Central memory CD8-positive, alpha-beta T cell (primary cell): ENCODE measurements at places on chromosomes 1 and 21.

DNA sequence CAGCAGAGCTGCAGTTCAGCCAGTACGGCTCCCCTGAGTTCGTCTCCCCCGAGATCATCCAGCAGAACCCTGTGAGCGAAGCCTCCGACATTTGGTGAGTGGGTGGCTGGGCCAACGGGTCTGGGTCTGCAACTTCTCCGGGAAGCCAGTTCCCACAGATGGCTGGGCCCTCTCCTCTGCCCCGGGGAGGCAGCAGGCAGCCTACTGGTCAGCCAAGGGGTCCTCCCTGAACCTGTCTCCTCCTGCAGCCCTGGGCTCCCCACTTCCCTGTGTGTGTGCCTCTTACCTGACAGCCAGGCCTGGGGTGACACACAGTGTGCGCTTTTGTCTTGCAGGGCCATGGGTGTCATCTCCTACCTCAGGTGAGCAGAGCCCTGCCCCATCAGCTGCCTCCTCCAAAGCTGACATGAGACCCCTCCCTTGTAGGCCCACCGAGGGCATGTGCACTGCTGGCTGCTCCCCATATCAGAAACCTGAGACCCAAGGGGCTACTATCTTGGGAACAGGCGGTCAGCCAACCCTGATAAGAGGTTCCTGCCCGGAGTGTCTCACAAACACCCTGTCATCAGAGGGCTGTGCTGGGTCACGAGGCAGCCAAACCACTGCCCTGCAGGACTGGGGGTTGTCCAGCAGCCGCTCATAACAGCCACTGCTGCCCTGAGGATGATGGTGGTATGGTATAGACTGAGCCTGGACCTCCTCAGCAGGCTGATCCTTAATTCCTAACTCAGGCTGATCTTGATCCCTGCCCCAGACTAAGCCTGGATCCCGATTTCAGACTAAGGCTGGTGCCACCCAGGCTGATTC, 37.6 kb downstream of the TRIM11 start:
- no peaks in the 10 kb centered on the region for H3K27me3 ChIP-seq
- no peaks in the 10 kb centered on the region for H3K4me1 ChIP-seq
- no peak overlapping the region for H3K27ac ChIP-seq
- H3K36me3 ChIP-seq = no peaks in the 10 kb centered on the region
- no peak for DNase-seq
- H3K4me3 ChIP-seq = no peak overlapping the region

DNA sequence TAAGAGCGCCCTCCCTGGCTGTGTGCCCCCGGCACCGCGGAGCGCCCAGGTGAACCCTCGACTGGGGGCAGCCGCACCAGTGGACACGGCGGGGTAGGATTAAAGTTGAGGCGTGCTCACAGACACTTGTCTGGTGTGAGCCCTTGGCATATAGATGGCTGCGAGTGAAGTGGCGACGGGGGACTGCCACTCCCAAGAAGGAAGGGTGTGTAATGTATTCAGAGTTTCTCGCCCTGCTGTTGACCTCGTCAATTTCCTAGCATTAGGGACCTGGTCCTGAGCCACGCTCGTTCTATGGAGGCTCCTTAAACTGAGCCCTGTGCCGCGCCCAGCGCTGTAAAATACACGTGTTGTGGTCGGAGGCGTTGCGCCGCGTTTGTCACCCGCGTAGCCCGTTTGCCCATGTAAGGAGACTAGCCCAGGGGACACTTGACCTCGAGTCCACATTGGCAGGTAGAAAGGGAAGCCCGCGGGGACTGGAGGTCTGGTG, 554 bp downstream of the EVA1C start:
- peak overlapping the region; percentile 91 for H3K4me3 ChIP-seq
- DNase-seq = no peak
- peaks cover 14% of the 10 kb centered on the region for H3K36me3 ChIP-seq
- no peaks in the 10 kb centered on the region for H3K27me3 ChIP-seq

DNA sequence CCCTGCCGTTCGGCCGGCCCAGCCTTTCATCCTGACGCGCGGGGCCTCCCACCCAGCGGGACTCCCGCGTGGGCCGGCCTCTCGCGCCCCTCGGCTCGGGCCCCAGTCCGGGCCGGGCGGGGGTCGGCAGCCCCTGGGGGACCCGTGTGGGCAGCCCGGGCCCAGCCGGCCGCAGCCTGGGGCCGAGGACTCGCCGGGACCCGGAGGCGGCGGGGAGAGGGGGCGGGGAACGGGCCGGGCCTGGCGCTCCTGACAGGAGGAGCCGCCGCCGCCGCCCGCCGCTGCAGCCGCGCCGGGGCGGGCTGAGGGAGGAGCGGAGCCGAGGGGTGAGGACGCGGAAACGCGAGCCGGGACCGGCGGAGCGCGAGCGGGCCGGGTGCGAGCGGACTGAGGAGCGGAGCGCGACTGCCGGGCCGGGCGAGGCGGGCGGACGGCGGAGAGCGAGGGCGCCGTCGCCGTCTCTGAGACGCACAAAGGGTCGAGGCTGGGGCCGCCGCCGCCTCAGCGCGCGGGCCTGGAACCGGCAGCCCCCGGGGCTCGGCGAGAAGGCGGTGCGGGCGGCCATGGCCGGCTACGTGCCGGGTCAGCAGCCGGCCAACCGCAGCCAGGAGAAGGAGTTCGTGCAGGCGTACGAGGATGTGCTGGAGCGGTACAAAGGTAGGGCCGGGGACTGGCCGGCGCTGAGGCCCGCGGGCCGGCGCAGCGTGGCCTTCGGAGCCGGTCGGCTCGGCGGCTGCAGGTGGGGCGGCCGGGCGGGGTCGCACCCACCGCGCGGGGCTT, 79.1 kb downstream of the NDUFS5 start:
- peak overlapping the region; percentile 39 for H3K27ac ChIP-seq
- no peaks in the 10 kb centered on the region for H3K27me3 ChIP-seq
- peaks cover 20% of the 10 kb centered on the region for H3K4me1 ChIP-seq
- peak; percentile 35 for DNase-seq

DNA sequence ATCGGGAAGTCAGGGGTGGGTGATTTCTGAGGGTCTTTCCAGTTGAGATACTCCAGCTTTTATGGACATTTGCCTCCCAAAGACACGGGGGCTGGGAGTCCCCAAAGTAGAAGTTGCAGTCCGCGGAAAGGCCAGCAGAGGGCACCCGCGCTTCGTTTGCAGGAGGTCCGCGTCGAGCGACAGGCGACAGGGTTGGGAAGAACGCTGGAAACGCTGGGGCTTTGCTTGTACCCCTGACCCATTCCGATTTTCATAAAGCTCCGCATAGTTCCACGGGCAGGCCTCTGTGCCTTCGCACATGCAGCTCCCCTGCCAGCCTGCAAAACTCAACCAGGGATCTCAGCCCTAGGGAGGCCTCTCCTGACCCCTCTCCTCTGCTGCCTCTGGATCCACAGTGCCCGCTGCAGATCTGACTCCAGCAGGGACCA, 44.2 kb upstream of the LAPTM5 start:
- no peaks in the 10 kb centered on the region for H3K36me3 ChIP-seq
- no peaks in the 10 kb centered on the region for H3K4me1 ChIP-seq
- peaks cover 31% of the 10 kb centered on the region for H3K27me3 ChIP-seq
- peak; percentile 81 for DNase-seq
- no peak overlapping the region for H3K27ac ChIP-seq
- H3K4me3 ChIP-seq = no peak overlapping the region

- no peaks in the 10 kb centered on the region for H3K4me1 ChIP-seq
- H3K27me3 ChIP-seq = no peaks in the 10 kb centered on the region
- no peak overlapping the region for H3K27ac ChIP-seq
- H3K36me3 ChIP-seq = peaks cover 69% of the 10 kb centered on the region
- no peak overlapping the region for H3K4me3 ChIP-seq
Measured at GRCh38 chr1:236552096-236552495, 28.3 kb downstream of the LGALS8 start.

GRCh38 chr1:155809088-155809487, 47.9 kb downstream of the GON4L start:
- no peaks in the 10 kb centered on the region for H3K4me1 ChIP-seq
- H3K4me3 ChIP-seq = no peak overlapping the region
- peaks cover 51% of the 10 kb centered on the region for H3K36me3 ChIP-seq
- peak overlapping the region; percentile 46 for H3K27ac ChIP-seq
- no peaks in the 10 kb centered on the region for H3K27me3 ChIP-seq
- DNase-seq = no peak

DNA sequence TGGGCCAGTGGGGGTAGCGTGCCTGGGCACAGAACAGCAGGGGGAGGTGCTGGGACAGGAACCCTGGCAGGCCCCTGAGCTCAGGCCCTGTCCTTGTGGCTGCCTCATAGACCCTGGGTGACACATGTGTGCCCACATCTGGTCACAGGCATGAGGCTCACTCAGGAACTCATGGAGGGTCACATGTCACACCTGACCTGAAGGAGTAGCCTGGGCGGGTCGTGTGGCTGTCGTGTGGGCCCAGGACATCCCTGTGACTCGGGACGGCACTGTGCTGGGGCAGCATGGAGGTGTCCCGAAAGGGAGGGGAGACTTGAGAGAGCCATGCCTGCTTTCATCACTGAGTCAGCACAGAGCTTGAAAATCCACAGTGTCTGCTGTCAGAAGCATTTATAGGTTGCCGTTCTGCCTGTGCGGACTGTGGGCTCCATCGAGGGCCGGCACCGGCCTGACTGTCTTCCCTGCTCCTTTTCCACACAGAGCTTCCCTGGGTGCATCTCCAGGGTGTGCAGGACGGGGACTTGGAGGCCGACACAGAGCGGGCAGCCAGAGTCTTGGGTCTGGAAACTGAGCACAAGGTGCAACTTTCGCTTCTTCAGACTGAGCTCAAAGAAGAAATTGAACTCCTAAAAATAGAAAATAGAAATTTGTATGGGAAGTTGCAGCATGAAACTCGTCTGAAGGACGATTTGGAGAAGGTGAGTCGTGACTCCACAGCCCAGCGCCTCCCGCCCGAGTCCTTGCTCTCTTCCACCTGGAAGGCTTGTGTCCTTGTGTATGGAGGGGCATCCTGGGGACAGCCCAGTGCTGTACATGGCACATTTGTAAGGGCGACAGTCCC, 32.8 kb downstream of the PCNT start:
- DNase-seq = no peak
- H3K27ac ChIP-seq = no peak overlapping the region
- no peaks in the 10 kb centered on the region for H3K4me1 ChIP-seq
- no peaks in the 10 kb centered on the region for H3K27me3 ChIP-seq
- H3K4me3 ChIP-seq = no peak overlapping the region

GRCh38 chr1:211331011-211331709, 4.5 kb downstream of the TRAF5 start:
- peak overlapping the region; percentile 95 for H3K27ac ChIP-seq
- no peak for DNase-seq
- H3K36me3 ChIP-seq = peaks cover 15% of the 10 kb centered on the region
- H3K4me3 ChIP-seq = peak overlapping the region; percentile 88
- H3K27me3 ChIP-seq = no peaks in the 10 kb centered on the region

GRCh38 chr21:34936371-34936789, 112.7 kb downstream of the RUNX1 start:
- H3K27ac ChIP-seq = peak overlapping the region; percentile 52
- peaks cover 9% of the 10 kb centered on the region for H3K36me3 ChIP-seq
- H3K27me3 ChIP-seq = no peaks in the 10 kb centered on the region
- no peak for DNase-seq
- H3K4me3 ChIP-seq = peak overlapping the region; percentile 65
- peaks cover 79% of the 10 kb centered on the region for H3K4me1 ChIP-seq

- no peaks in the 10 kb centered on the region for H3K4me1 ChIP-seq
- H3K27me3 ChIP-seq = no peaks in the 10 kb centered on the region
- no peak overlapping the region for H3K27ac ChIP-seq
- DNase-seq = no peak
Measured at GRCh38 chr1:82542766-82543165, 742.0 kb downstream of the ADGRL2 start.

- H3K36me3 ChIP-seq = no peaks in the 10 kb centered on the region
- H3K4me3 ChIP-seq = no peak overlapping the region
- H3K4me1 ChIP-seq = peaks cover 6% of the 10 kb centered on the region
- no peak overlapping the region for H3K27ac ChIP-seq
- no peaks in the 10 kb centered on the region for H3K27me3 ChIP-seq
Measured at GRCh38 chr1:97826820-97827219, 94.0 kb downstream of the DPYD start.

GRCh38 chr1:42214447-42214871, 49.9 kb upstream of the GUCA2A start:
- no peak for DNase-seq
- no peaks in the 10 kb centered on the region for H3K27me3 ChIP-seq
- peaks cover 1% of the 10 kb centered on the region for H3K36me3 ChIP-seq
- peaks cover 38% of the 10 kb centered on the region for H3K4me1 ChIP-seq
- no peak overlapping the region for H3K4me3 ChIP-seq

- H3K4me1 ChIP-seq = peaks cover 19% of the 10 kb centered on the region
- no peak overlapping the region for H3K27ac ChIP-seq
- H3K36me3 ChIP-seq = peaks cover 6% of the 10 kb centered on the region
- H3K27me3 ChIP-seq = no peaks in the 10 kb centered on the region
Measured at GRCh38 chr1:51756290-51756689, 122.2 kb downstream of the NRDC start.

DNA sequence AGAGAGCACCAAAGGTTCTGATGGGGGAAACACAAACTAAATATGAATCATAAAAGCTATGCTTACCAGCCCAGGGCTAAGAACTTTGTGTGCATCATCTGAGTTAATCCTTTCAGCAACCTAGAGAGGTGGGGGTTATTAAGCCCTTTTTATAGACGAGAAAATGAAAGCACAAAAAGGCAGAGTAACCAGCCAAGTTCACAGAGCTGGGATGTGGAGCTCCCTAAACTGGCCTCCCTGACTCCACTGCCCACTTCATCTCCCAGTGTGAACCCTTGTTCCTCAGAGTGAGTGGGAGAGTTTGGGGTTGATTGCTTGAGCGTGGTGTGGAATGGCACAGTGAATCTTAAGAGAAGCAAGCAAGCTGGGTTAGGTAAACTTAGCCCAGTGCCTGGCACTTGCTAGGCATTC, 10.8 kb upstream of the BCAR3 start:
- no peaks in the 10 kb centered on the region for H3K27me3 ChIP-seq
- H3K36me3 ChIP-seq = no peaks in the 10 kb centered on the region
- H3K4me3 ChIP-seq = no peak overlapping the region
- H3K4me1 ChIP-seq = peaks cover 9% of the 10 kb centered on the region

- no peaks in the 10 kb centered on the region for H3K4me1 ChIP-seq
- no peaks in the 10 kb centered on the region for H3K27me3 ChIP-seq
- no peak overlapping the region for H3K27ac ChIP-seq
- no peak for DNase-seq
- no peak overlapping the region for H3K4me3 ChIP-seq
- no peaks in the 10 kb centered on the region for H3K36me3 ChIP-seq
Measured at GRCh38 chr1:77906019-77906545, 17.7 kb downstream of the NEXN start.

DNA sequence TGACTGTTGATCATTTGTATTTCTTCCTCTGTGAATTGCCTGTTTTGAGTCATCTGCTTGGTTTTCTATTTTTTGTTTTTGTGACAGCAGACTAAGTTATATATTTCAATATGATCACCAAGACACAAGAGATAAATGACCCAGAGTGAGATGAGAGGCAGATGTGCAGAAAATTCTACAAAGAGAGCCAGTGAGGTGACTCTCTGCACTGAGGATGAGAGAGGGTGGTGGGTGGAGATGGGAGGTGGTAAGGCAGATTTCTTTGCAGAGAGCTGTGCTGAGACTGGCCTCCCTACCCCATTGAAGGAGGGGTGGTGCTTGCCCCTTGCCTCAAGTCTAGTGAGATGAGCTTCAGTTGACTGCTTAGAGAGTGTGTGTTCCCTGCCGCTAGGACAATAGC, 17.6 kb upstream of the FCAMR start:
- no peak overlapping the region for H3K4me3 ChIP-seq
- no peak overlapping the region for H3K27ac ChIP-seq
- no peak for DNase-seq

- H3K4me1 ChIP-seq = peaks cover 14% of the 10 kb centered on the region
- no peaks in the 10 kb centered on the region for H3K36me3 ChIP-seq
- H3K4me3 ChIP-seq = no peak overlapping the region
- DNase-seq = no peak
- H3K27me3 ChIP-seq = no peaks in the 10 kb centered on the region
- no peak overlapping the region for H3K27ac ChIP-seq
Measured at GRCh38 chr21:42988236-42988965, 14.0 kb downstream of the PKNOX1 start.

- no peaks in the 10 kb centered on the region for H3K4me1 ChIP-seq
- no peak overlapping the region for H3K4me3 ChIP-seq
- H3K27me3 ChIP-seq = no peaks in the 10 kb centered on the region
- H3K27ac ChIP-seq = peak overlapping the region; percentile 13
Measured at GRCh38 chr1:53272349-53272748, 34.0 kb upstream of the MAGOH start.
